HEK293T (cell line): ENCODE measurements at places on chromosomes 7 and 10.

- no peak for DNase-seq
Observed at GRCh38 chr7:2796358-2797352, 47.5 kb downstream of the GNA12 start.

DNA sequence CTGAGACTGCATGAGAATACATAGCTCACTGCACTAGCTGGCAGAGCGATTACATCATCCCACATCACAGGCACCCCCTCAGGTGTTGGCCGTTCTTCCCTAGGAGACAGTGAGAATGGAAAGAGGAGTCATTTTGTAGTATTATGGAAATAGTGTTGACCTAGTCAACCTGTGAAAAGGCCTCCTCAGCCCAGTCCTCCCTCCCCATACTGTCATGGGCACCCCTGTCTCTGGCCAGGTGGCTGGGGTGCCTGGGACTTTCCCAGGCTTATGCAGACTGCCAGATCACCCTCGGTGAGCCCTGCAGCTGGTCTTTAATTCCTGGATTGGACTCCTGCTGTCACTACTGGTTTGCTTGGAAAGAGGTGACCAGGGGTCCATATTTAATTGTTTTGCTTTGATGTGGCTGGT lies 4.0 kb downstream of the INPP5A start:
- no peak for DNase-seq

DNA sequence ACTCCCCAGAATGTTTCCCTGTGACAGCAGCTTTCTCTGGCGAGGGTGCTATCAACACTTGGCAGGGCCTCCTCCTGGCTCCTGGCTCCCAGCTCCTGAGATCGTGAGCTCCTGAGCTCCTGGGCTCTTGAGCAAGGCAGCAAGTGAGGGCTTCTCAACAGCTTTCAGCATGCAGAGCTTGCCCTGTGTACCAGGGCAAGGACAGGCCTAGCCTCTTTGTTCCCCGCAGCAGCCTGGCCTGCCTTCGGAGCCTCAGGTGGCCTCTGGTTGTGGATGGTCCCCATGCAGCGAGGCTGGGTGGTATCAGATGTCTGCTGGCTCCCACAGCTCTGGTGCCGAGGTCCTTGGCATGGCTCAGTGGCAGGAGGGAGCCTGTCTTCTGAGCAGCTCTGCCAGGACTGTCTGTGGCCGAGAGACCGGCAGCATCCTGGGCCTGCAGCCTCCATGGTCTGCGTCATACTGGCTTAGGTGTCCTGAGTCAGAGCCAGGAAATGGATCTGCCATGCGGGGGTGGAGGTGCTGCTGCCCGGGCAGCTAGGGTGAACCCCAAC lies 44.2 kb downstream of the ZMIZ1 start:
- no peak for DNase-seq

GRCh38 chr10:123160311-123160980 lies 6.2 kb downstream of the BUB3 start:
- DNase-seq, result no peak

DNA sequence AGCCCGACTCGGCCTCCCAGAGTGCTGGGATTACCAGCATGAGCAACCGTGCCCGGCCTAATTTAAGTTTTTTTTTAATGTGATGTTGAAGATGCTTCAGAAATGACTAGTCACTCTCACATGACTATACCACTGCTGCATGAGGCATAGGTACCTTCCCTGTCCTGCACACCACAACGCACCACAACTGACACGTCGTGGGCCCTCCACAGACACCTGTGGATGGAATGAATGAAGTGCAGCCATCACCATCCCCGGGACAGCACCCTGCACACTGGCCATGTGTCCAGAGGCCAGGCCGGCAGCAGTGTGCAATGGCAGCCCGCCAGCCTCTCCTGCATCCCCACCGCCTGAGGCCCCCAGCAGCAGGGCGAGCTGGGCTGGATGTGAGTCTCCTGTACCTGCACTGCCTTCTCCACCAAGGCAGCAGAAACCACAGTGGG lies 55.1 kb downstream of the VOPP1 start:
- DNase-seq, result no peak

DNA sequence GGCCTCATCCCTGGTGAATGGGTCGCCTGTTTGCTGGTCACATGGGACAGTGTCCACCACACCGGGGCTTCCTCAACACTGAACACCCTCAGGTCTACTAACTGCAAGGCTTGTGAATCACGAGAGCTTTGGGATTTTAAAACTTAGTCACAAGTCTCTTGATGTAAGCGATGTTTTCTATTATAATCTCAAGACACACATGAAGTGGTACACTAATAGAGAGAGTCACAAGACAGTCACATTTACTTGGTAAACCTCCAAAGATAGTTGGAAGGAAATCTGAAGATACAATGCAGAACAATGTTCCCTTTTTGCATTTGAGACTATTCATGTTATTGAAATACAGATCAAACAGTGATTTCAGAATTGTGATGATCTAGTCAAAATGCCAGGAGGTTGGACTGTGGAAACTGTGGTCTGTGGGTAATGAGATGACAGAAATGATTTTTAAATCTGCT lies 233.1 kb upstream of the KLF6 start:
- DNase-seq, result no peak

GRCh38 chr7:26192485-26193087 lies 8.0 kb downstream of the HNRNPA2B1 start:
- no peak for DNase-seq

DNA sequence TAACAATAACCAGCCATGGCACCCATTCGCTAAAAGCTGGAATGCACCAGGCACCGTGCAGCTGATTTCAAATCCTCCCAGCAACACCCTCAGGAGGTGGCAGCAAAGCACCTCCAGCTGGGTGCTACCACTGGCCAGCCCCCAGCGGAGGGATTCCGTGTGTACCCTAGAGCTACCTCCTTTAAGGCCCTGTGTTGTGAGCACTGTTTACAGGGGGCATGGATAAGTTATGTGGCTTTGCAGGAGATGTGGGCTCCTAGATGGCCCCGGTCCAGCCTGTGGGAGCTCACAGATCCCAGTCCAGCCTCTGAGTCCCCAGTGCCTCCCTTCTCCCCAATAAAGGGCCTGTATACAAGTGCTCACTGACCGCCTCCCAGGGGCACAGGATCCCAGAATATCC lies 27.1 kb downstream of the TNRC18 start:
- no peak for DNase-seq

GRCh38 chr7:30864101-30864500 lies 47.6 kb upstream of the AQP1 start:
- no peak for DNase-seq

GRCh38 chr7:51019191-51019844 lies 236.6 kb upstream of the GRB10 start:
- DNase-seq, result no peak

DNA sequence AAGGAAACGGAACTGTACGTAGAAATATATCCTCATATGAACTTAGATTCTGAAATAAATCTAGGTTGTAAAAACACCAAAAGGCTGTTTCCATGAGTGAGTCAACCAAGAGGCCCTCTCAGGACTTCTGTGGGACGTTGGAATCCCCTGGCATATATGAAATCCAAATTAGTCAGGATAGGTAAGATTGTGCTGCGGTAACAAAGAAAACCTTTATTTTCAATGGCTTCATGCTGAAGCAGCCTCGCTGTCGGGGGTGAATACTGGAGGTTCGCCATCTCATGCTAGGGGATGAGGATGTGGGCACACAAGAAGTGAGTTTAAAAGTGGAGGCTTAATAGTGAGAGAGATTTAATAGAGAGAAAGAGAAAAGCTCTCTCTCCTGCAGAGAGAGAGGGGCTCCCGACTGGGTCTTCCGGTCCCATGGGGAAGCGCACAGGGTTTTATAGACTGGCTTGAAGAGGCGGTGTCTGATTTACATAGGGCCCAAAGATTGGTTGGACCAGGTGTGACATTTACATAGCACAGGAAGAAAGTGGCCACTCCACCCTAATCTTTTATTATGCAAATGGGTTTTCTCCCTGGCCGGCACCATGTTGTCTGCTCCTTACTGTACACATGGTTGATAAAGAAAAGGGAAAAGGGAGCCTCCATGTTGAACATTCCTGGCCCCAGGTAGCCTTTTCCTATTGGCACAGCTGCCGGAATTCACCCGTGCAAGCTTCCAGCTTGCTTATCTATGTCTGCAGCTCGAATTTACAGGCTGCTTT lies 52.3 kb upstream of the SEPHS1 start:
- no peak for DNase-seq

GRCh38 chr7:32761451-32762205 lies 129.9 kb downstream of the KBTBD2 start:
- DNase-seq, result no peak

DNA sequence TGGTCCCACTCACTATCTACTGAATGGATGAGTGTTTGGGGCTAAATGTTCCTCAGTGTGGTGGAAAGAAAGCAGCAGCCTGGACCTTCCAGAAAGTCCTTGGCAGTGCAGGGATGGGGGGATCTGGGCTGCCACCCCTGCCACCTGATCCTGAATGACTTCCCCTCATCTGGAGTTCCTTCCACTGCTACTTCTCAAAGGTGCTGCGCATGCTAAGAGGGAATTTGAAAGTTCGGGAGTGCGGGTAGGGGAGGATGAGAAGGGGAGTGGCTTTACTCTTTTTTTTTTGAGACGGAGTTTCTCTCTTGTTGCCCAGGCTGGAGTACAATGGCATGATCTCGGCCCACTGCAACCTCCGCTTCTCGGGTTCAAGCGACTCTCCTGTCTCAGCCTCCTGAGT lies 1.4 kb downstream of the KLRG2 start:
- DNase-seq, result no peak

- no peak for DNase-seq
Observed at GRCh38 chr7:96671854-96672253, 37.8 kb downstream of the SEM1 start.

- no peak for DNase-seq
Observed at GRCh38 chr7:18488049-18488448, 7.5 kb upstream of the HDAC9 start.

DNA sequence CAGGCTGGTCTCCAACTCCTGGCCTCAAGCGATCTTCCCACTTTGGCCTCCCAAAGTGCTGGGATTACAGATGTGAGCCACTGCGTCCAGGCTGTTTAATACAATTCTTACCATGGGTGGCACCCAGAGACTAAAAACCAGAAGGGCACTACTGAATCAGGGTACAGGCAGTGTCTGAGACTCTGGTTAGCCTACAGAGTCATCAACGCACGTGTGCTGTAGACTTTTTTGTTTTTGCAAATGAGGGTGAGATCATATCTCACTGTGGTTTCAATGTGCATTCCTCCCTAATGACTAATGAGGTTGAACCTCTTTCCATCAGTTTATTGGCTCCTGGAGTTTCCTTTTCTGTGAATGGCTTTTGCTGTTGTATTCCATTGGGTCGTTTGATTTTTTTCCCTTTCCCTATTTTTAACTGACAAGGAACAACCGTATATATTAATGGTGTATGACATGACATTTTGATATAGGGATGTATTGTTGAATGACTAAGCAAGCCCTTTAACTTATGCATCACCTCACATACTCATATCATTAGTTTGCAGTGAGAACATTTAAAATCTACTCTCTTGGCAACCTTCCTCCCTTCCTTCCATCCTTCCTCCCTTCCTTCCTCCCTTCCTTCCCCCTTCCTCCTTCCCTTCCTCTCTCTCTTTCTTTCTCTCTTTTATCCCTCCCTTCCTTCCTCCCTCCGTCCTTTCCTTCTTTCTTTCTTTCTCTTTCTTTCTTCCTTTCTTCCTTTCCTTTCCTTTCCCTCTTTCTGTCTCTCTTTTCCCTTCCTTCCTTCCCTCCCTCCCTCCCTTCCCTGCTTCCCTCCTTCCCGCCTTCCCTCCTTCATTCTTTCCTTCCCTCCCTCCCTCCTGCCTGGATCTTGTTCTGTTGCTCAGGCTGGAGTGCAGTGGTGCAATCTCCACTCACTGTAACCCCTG lies 9.3 kb upstream of the TMEM270 start:
- DNase-seq, result no peak

DNA sequence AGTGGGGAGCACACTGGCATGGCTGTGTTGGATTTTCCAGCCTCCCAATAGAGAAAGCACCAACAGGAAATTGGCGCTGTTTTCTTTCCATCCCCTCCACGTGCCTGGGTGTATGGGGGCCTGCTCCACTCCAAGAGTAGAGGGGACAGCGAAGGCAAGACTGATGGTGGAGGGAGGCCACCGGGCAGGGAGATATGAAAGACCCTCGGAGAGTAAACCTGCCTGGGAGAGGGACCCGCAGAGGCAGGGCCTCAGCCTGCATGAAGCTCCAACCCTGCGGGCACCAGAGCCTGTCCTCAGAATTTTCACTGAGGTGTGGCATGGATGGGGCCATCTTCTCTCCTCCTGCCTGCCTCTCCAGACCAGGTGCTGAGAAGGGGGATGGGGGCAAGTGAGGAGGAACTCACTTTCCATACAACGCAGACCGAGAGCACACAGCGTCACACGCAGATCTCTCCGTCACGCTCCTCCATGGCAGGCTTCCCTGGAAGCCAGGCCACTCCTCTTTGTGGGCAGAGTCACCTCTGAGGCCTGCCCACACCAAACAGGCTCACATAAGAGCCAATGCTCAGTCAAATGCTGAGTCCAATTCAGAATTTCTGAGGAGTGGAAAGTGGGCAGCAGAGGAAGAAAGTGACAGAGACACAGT lies 18.8 kb downstream of the ANXA11 start:
- no peak for DNase-seq

DNA sequence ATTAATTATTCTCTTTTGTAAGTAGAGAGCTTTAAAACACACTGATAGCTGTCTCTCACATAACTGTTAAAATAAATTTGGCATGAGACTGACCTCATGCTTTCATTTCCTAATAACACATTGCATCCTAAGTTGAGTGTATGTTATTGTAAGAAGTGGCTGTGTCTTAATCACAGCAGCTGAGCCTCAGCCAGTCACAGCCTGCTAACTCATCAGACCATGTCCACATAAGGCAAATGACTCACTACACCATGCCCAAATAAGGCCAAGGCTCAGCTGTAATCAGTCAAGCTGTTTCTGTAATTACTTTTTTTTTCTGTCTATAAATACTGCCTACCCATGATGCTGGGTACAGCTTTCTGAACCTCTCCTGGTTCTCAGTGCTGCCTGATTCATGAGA lies 860.9 kb downstream of the XPNPEP1 start:
- DNase-seq, result no peak

DNA sequence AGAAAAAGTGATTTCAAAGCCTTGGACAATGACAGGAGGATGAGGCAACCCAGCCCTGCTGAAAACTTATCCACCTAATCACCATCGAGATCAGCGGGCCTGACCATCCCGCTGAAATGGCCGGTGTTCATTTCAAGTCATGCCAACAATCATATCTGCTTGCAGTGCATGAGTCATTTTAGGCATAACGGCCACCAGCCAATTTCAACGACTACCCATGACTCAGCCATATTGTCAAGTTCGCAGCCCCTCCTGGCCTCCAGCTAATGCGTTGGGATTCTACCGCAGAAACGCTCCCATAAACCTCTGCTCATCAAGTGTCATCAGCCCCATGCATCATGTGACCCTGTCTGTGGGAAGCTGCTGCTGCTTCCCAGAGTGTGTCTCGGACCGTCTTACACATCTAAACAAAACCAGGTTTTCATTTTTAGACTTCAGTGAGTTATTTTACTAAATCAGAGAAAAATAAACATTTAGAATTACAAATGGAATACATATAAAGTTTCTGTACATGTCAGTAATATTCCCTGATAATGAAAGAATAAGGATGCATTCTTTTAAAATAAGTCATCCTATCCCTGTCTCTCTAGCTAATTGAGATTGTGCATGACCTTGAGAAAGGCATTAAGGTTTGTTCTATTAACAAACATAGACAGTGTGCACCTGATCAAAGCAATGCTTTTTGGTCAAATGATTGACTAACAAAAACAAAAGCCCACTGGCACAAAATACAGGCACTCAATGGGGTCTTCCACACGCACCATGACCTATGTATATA lies 188.9 kb downstream of the ADAM12 start:
- peak; percentile 50 for DNase-seq
